ENCODE measurements at places on chromosomes 1 and 21.

DNA sequence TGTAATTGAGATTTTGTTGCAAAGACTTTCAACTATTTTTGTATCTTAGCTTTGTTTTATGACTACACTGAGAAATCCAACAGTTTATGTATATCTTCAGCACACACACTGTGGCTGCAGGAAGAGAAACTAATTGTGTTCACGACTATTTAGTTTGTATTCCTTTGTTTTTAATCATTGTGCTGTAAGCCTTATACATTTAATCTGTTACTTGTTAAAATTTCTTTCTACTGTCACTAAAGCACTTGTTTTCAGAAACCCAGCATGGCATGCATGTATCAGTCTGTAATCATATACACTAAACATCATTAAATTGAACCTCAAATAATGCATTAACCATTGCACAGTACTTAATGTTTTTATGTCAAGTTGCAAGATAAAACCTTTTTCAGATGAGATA, 656 bp downstream of the ANGPTL1 start:
- no peak for DNase-seq

DNA sequence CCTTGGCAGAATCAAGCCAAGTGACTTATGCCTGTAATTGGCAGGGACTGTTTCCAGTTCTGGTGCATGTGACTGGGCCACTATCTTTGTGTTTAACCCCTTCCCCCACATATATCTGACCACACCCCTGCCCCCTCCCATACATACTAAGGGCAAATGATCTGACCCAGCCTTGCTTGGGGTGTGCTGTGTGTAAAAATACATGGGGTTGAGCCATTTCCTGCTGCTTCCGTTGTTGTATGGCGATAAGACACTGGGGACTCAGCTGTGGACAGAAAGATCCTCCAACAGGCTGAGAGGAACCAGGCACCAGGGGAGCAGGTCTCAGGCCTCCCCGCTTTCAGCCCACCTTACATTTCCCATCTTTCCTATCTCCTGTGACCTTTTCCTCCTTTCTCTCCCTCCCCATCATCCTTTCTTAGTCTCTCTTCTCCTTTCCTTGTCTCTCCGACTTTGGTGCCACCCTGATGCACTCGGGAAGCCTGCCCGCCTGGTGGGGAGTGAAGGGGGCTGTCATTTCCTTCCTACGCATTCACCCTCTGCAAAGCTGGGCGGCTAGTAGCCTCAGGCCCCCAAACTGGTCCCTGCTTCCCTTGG, 39.7 kb downstream of the TMCC2 start:
- no peak for DNase-seq

DNA sequence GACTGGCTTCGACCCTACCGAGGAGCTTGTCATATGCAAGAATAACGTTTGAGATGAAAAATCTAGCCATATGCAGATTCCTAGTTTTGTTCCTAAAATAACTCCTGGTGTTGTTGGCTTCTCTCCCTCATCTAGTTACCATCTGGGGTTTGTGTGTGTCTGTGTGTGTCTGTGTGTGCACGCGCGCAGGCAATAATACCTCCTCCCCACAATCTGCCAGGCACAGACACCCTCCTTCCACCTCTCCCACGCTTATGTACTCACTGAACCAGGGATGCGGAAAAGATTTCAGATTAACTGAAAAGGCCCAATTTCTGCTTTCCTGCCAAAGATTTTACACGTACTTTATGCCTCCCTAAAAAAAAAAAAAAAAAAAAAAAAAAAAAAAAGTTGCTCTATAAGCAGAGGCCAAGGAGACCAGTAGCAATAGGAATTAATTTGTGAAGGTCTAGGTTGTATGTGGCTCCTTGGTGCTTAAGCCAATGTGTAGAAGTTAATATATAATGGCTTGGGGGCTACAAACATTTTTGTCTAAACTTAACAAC, 452.7 kb downstream of the NUF2 start:
- DNase-seq: no peak

DNA sequence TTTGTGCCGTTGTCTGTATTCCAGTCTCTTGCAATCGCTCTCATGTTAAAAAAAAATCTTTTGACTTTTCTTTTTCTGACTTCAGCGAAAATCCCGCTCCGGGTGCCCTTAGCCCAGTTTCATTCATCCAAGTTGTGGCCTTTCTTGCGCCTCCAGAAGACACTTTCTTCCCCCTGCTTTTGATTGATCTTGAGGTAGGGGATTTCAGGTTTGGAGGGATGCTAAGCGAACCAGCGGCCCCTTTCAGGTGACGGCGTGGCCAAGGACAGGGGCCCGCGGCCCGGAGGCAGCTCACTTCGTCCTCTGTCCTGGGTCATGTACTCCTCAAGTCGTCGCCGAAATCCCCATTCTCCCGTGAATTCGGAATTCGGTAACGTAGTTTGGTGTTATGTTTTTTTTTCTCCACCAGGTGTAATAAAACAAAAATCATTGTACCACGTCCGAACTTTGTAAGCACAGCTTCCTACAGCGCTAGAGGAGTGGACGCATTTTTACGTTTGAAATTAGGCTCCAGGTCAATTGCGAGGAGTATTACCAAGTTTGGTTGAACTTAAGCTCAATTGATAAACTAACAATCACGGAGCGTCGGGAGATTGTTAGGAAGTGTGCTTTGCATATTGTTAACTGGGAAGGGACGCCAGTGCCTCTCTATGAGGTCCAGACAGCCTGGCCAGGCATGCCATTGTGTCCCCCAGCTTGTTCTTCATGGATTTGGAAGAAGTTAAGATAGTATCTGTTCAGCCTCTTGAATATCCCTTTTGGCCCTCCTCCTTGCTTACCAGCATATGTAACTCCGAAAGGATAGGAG, 1.1 kb downstream of the MRPS6 start:
- DNase-seq: no peak

DNA sequence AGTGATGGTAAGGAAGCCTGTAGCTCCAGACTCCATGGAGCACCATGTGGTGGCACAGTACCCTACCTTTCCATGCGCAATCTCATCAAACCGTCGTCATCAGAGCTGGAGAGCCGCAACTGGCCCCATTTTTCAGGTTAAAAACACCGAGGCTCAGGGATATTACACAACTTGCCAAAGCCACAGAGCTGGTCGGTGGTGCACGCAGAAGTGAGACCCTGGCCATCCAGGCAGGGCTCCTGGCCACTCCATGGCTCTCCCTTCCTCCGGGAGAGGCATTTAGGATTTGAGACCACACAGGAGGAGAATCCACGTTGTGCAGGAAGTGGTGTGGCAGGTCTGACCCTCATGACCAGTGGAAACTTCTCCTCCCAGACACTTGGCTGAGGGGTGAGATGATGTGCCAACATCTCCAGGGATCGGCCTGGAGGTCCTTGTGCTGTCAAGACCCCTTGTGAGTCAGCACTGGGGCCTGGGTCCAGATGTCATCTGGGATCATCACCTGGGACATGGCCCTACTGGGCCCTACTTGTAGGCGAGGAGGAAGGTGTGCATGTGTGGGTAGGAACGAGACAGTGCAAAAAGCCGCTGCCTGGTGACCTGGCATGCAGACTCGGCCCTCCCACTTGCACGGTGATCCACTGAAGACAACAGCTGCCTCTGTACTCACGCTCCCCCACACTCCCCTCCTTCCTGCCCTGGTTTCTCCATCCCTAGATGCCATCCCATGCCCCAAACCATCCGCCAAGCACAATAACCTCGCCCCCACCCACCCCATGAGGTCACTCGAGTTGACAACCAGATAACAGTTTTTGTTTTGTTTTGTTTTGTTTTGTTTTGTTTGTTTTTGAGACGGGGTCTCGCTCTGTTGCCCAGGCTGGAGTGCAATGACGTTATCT, 10.4 kb downstream of the TFF3 start:
- DNase-seq: no peak

DNA sequence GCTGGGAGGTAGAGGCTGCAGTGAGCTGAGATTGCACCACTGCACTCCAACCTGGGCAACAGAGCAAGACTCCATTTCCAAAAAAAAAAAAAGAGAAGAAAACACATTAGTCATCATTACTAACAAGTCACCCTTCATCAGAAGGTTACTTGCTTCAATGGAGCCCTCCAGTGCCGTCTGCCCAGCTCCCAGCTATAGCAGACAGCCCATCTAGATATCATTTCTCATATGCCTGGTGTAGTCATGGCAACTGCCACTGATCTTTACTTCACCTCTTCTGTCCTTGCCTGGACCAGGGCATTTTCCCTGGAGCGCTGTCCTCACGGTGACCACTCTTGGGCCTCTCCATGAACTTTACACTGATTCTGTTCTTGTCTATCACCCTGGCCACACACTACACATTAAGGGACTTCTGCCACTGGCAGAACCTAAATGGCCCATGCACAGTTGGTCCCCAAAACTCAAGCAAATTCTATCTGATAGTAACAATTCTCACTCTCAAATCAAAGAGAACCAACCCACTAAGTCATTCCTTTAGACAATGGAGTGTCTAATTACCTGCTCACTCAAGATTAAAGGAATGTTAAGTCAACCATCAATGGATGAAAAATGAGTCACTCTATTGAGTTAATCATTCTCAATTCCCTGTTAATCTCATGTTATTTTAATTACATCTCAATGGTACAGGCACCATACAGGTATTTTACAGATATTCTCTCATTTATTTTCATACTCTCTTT, 12.9 kb downstream of the GPA33 start:
- DNase-seq: no peak

- DNase-seq: no peak
Observed at GRCh38 chr1:26858160-26858559, 4.8 kb upstream of the SFN start.

- no peak for DNase-seq
Observed at GRCh38 chr1:81802457-81802706, 1.6 kb downstream of the ADGRL2 start.

GRCh38 chr21:44907966-44908895, 12.5 kb downstream of the ITGB2 start:
- DNase-seq: no peak

GRCh38 chr1:201706109-201706508, 122.8 kb upstream of the IPO9 start:
- no peak for DNase-seq

DNA sequence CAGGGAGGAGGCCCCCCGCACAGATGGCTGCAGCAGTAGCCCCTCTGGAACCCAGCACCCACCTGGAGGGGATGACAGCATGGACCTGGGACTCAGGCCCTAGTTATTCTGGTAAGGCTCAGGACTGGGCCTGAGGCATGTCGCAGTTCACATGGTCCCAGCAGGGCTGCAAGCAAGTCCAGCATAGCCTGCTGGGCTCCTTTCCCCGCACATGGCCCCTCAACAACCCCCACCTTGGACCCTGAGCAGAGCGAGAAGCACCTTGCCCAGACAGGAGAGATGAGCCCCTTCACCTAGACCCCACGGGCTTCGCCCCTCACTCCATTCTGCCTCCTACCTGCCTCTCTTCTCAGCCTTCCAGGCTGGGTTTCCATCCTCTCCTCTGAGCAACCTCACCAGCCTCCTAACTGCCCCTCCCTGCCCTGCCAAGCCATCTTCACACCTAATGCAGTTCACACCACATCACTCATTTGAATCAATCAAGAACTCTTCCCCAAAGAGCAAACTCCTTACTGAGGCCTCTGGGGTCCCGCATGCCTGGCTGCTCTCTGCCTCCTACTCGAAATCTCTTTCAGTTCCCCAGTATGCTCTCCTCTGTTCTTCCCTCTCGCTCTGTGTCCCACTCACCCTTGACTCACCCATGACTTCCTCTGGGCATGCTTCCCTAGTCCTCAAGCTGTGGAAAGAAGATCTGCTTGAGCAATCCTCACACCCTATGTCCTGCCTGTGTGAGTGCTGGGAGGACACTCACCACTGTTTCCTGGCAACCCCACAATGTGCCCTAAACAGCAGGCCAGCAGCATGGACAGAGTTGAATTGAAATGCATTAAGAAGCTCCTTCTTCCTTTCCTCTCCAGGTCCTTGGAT, 9.4 kb upstream of the THEMIS2 start:
- no peak for DNase-seq

- no peak for DNase-seq
Observed at GRCh38 chr1:70091811-70092210, 113.6 kb downstream of the LRRC40 start.

GRCh38 chr1:32494196-32494595, 29.3 kb downstream of the ZBTB8B start:
- DNase-seq: no peak

Data from stimulated activated CD8-positive, alpha-beta memory T cell treated with anti-CD3 and anti-CD28 coated beads, Interleukin-12 subunit alpha, Interleukin-12 subunit beta, amount 100 ng/mL, for 4 hours (primary cell).